ENCODE measurements at places on chromosomes 3 and 15.

GRCh38 chr3:178618197-178618596 lies 82.0 kb downstream of the KCNMB2 start:
- no peak for DNase-seq

DNA sequence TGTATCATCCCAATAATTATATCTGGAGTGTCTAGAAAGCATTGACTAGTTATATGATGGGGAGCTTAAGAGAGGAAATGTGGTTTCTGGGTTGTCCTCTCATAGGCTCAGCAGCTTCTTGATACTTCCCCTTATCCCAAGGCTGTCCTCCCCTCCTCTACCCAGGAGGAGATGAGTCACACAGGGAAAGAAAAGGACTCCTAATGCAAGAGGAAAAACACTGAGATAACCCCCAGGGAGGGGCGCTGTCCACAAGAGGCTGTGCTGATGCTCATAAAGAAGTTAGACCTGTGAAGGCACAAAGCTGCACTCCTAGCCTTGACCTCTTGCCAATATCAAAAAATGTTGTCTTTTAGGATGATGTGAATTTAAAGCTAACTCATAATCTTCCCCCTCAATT lies 28.8 kb upstream of the GYG1 start:
- no peak for DNase-seq

GRCh38 chr3:169591983-169592644 lies 71.4 kb downstream of the MECOM start:
- DNase-seq: no peak

DNA sequence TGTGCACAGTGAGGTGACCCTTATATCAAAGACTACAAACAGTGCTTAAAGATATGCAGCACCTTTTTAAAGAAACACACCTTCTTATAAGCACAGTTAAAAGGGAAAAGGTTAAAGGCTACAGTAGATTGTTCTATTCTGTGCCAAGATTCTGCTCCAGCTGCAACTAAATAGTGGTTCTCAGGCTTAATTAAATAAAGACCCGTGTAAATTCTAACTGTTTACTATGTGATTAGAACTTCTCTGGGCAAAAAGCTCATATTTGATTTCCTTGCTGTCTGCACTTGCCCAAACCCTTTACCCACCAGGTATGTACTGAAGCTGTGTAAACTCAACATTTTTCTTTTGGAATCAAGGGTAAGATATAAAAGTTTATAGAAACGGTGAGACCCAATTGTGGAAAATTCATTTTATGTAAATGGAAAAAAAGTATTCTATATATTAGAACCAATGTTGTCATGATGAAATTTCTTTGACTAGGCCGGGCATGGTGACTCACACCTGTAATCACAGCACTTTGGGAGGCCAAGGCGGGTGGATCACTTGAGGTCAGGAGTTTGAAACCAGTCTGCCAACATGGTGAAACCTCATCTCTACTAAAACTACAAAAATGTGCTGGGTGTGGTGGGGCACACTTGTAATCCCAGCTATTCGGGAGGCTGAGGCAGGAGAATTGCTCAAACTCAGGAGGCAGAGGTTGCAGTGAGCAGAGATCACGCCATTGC lies 230.6 kb downstream of the MECOM start:
- no peak for DNase-seq

- DNase-seq: no peak
Measured at GRCh38 chr3:162702768-162703385, 1206.3 kb downstream of the OTOL1 start.

GRCh38 chr3:139689122-139689521 lies 11.3 kb upstream of the NMNAT3 start:
- DNase-seq: no peak

DNA sequence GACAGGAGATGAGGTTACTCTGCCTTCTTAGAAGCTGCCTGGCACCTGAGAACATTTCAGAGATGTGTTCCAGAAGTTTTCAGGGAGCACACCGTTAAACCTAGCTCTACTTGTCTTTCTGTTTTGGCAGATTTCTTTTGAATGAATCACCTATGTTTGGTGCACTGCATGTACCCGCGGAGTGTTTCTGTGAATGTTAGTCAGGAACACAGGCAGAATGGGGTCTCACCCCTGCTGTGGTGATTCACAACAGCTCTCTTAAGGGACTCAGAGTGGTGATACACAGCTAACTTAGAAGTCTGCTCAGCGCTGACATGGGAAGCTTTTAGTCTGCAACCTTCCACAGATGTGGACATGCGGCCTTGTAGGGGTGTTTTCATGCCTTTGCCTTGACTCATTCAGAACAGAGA lies 24.0 kb downstream of the TSEN2 start:
- DNase-seq: no peak

DNA sequence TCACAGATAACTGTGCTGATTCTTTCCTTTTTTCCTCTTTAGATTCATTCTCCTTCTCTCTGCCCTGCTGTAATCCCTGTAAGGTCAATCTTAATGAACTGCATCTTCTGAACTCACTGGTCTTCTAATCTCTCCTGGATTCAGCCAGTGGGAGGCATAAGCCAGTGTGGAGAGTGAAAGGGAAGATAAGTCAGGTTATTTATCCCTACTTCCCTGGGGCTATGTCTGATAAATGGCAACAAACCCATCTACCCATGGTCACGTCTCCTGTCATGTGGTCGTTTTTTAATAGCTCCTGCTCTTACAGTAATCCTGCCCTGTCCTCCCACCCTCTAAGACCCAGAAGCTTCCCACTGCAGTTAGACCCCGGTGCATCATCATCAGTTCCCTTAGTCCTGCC lies 199.6 kb upstream of the NAALADL2 start:
- DNase-seq: no peak

- no peak for DNase-seq
Measured at GRCh38 chr15:60573936-60574335, 95.0 kb upstream of the ICE2 start.

GRCh38 chr15:74283368-74283767 lies 47.2 kb downstream of the CCDC33 start:
- no peak for DNase-seq

GRCh38 chr3:9590282-9590791 lies 36.7 kb upstream of the LHFPL4 start:
- DNase-seq: no peak

DNA sequence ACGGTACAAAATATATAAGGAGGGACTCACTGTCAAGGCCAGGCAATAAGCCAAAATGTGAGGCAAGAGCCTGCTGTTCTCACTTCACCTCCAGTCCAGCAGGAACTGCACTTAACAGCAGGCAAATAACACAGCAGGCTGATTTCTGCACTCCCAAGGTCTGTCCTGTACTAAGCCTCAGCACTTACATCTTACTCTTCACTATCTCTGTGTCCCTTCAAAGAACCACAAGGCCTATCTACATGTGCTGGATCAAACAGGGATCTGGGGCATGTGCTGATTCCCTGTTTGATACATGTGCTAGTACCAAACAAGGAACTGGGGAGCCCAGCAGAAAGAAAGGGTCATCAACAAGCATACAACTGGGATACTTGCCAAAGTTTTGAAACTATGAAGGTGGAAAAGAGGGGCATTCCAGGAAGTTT lies 22.2 kb downstream of the UACA start:
- DNase-seq: no peak

GRCh38 chr15:36156879-36157427 lies 422.5 kb upstream of the CDIN1 start:
- no peak for DNase-seq

DNA sequence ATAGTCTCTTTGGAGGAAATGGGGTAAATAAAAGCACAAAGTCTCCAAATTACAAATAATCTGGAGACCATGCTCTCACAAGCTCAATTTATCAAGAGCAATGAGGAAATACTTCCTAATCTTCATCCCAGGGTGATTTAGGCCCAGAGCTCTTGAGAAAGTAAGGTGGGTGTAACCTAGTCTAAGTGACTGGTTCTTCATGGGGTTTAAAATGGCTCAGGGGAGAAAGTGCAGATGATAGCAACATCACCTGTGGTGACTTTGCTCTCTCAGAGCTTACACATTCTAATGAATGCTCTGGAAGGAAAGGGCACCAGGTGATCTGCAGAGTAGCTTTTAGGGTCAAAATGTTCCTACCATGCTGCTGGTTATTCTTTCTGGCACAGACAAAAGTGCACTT lies 118.4 kb upstream of the TP63 start:
- no peak for DNase-seq

GRCh38 chr15:98647026-98647773 lies 1.1 kb upstream of the IGF1R start:
- DNase-seq: peak; percentile 61

Measured in activated T-cell treated with anti-CD3 and anti-CD28 coated beads for 24 hours (primary cell).